ENCODE measurements at places on chromosomes 11 and 22.
A peak's percentile ranks its signal among the peaks of the same experiment; 100 is the strongest.

DNA sequence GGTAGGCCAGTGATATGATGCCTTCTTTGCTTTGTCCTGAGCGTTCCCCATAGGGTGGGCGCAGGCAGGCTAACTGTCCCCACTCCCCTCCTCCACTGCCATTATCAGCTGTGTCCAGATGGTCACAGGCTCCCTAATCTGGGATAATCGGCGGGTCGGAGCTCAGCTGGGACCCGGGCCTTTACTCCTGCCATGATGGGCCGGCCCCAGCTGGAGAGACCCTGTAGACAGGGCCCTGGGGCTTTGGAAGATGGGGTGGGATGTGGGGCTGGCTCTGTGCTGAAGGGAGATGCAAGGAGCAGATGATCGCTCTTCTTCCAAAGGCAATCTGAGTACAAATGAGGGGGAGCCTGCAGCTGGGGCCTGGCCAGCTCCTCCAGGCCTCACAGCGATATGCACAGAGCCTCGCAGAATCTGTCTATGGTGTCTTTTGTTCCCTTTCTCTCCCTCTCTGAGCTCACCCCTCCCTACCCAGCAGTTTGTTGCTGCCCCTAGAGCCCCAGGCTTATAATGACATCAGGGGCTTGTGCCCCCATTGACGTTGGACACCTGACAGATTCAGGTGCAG, 11.9 kb downstream of the KLHL35 start:
- no peak for DNase-seq

DNA sequence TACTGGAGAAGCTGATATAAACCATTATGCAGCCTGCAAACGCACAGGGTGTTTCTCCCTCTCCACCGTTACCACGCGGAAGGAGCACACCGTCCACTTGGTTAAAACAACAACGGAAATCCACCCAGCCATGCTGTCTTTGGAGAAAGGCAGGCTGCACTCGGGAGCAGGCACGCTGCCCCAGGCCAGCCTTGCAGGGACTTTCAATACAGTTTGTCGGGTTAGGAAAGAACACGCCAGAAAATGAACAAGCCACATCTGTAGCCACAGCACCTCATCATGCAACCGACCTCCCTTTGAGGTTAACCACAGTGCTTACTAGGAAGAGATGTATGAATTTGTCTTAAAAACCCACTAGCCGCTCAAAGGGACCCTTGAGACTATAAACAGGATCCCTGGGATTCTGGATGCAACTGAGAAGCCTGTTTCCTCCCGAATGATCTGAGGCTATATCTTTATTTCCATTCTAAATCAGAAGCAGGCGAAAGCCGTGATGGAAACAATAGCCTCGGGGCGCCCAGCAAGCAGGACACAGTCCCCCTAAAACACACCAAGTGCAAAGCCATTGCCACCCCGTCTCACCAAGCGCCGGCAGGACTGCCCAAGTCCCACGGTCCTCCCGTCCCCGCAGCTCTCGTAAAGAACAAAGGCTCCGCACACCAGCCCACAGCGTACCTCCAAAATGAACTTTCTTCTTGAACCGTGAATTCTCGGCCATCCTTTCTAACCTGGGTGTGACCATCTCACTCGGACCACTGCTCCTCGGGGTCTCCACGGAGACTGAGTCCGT, 318.9 kb downstream of the CTTN start:
- no peak for DNase-seq

GRCh38 chr11:71562120-71562519, 3.2 kb upstream of the KRTAP5-10 start:
- DNase-seq = no peak

- no peak for DNase-seq
Measured at GRCh38 chr11:61954851-61955421, 4.8 kb downstream of the BEST1 start.

GRCh38 chr11:113532697-113533424, 57.7 kb upstream of the DRD2 start:
- DNase-seq = peak; percentile 47

- DNase-seq = no peak
Measured at GRCh38 chr11:36122671-36123070, 166.6 kb downstream of the COMMD9 start.

GRCh38 chr11:1121331-1121812, 36.4 kb upstream of the MUC5AC start:
- DNase-seq = no peak

DNA sequence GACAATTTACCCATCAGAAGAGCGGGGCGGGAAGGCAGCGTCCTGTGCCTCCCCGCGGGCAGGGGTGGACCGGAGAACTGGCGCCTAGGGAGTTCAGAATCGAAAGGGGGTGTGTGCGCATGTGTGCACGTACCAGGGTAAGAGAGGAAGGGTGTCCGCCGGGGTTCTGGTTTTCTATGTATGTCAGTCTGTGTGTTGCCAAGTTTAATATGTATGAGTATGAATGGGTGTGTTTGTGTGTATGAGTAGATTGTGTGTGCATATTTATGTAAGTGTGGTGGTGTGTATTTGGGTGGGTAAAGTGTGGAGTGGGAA, 2.0 kb downstream of the KCNC1 start:
- no peak for DNase-seq

GRCh38 chr11:80873310-80873999, 1432.6 kb upstream of the TENM4 start:
- no peak for DNase-seq

- no peak for DNase-seq
Measured at GRCh38 chr11:108112057-108112456, 9.3 kb upstream of the ACAT1 start.

GRCh38 chr11:122209619-122210366, 93.8 kb upstream of the BLID start:
- DNase-seq = no peak

DNA sequence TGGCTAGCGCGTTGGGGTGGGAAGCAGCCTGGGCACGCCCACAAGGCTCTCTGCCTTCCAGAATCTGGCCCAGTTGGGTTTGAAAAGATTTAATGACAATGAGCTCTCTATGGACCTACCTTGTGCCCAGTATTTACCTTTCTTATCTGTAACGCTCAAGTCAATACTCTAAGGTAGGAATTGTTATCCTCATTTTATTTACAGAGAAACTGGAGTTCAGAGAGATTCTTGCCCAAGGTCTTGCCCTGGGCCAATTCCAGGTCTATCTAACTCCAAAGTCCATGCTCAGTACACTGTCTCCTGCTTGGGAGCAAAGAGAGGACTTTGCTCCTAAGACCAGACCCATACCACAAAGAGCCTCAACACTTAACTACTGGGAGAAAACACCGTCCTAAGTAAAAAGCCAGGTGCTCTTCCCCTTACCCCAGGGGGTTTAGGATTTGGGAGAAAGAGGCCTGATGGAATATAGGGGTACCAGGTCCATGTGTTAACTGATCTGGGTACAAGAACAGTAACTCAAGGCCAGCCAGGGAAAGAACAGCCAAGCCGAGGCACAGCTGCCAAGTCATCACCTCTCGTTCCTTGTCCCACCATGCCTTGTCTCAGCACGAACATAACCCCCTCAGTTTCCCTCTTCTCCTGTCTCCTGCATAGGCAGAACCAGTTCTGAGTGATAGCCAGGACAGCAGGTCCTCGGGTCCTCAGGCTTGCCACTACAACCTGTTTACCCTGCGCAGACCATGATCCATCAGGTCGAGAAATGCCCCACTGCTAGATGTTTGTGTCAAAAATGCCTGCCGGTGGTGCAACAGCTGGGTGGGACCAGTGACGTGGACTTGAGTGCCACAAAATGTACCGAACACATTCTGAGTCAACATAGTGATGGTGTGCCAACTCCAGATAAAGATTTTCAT, 14.6 kb downstream of the APOA4 start:
- DNase-seq = no peak

- DNase-seq = no peak
Measured at GRCh38 chr11:104653407-104653806, 244.9 kb downstream of the CASP12 start.

GRCh38 chr22:32644252-32645100, 157.0 kb upstream of the TIMP3 start:
- no peak for DNase-seq

- DNase-seq = no peak
Measured at GRCh38 chr11:23644443-23644842, 784.2 kb upstream of the CCDC179 start.

All from cerebellar nuclear complex (tissue), 1 donor.